ENCODE measurements at places on chromosomes 16 and 17.
A peak's percentile ranks its signal among the peaks of the same experiment; 100 is the strongest.

DNA sequence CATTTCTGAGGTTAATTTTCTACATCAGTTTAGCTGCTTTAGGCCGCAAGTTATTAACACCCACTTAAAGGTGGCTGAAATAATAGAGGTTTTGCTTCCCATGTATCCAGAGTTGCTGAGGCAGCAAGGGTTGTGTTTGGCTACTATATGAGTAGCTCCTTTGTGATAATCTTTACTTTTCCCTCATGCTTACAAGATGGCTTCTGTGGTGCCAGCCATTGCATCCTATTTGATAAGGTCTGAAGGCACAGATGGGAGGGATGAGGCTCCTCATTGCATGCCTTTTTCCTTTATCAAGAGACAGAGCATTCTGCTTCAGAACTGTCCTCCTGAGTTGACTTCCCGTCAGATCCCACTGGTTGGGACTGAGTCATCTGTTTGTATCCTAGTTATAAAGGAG is 340.2 kb downstream of the WWOX start:
- DNase-seq, result no peak

DNA sequence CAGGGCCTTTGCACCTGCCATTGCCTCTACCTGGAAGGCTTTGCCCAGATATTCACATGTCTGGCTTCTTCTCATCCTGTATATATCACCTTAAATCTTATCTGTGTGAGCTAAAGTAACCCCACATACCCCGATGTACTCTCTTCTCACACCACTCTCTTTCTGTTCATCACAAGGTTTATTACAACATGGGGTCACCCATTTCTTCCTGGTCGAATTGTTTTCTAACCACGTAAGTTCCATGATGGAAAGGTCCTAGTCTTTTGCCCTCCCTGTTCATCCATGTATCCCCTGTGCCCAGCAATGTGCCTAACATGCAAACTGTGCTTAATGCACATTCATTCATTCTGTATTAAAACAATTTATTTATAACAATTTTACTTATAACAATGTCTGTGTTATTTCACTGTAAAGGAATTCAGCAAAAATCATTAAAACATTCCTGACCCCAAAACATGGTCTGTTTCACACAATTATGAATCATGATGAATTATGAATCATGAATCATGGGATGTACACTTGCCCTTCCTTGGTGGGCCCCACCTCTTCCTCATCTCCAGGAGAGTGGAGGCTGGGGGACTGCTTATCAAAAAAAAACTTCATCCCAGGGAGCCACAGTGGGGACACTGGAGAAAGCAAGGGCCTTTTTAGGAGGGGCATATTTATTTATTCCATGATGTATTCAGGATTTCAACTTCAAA is 336.4 kb downstream of the GRIN2A start:
- DNase-seq, result no peak

- no peak for DNase-seq
These were observed 14.3 kb downstream of the MYL4 start for GRCh38 chr17:47223460-47223859.

GRCh38 chr17:64007838-64008282 is 9.7 kb downstream of the PRR29 start:
- no peak for DNase-seq

- no peak for DNase-seq
These were observed 91.4 kb downstream of the GRIN2A start for GRCh38 chr16:10090816-10091215.

DNA sequence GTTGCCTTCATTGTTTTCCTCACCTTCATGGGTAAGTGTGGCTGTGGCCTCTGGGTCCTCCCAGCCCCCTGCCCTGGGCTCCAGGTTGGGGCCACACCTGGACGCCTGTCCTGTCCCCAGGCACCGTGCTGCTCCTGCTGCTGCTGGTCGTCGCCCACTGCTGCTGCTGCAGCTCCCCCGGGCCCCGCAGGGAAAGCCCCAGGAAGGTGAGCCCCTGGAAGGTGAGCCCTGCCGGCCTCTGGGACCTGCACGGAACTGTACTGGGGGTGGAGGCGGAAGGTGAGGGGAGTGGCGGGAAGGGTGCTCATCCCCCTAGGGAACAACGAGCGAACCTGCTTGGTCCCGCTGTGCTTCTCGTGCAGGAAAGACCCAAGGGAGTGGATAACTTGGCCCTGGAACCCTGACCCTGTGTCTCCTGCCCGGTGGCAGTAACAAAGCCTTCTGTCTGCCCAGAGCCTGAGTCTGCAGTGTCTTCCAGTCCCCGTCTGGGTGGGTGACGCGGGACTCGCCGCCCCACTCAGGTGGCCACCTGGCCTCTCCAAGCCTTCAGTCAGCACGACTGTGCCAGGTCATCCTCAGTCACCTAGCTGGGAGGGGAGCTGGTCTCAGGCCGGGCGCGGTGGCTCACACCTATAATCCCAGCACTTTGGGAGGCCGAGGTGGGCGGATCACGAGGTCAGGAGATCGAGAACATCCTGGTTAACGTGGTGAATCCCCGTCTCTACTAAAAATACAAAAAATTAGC is 831 bp downstream of the SMIM22 start:
- DNase-seq, result no peak

GRCh38 chr17:75941442-75941819 is 589 bp upstream of the FBF1 start:
- no peak for DNase-seq

- no peak for DNase-seq
These were observed 175.9 kb downstream of the IRF8 start for GRCh38 chr16:86074651-86075487.

DNA sequence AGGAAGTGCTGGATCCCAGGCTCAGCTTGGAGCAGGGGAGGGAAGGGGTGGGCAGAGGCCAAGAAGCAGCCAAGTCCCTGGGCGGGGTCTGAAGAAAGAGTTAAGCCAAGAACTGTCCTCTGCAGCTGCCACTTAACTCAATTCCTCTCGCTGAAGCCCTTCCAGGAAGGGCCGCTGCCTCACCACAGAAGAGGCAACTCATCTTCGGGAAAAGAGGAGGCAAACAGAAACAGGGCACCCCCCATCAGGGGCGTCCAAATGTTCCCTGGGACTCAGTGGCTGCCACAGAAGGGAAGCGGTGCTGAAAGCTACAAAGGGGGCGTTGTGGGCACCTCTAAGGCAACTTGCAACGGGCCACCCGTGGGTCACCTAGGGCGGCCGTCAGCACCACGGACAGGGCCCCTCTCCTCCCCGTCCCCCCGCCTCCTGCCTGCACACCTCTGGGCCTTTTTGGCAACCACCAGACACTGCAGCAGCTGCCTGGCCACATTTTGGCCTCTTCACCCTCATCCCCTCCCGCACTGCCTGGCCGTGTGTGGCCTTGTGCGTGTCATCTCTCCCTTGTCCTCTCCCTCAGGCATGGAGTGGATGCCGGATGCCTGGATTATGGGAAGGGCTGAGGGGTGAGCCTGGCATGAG is 2.5 kb downstream of the TLCD3B start:
- DNase-seq, result no peak

GRCh38 chr17:49016775-49017463 is 19.7 kb downstream of the IGF2BP1 start:
- no peak for DNase-seq

DNA sequence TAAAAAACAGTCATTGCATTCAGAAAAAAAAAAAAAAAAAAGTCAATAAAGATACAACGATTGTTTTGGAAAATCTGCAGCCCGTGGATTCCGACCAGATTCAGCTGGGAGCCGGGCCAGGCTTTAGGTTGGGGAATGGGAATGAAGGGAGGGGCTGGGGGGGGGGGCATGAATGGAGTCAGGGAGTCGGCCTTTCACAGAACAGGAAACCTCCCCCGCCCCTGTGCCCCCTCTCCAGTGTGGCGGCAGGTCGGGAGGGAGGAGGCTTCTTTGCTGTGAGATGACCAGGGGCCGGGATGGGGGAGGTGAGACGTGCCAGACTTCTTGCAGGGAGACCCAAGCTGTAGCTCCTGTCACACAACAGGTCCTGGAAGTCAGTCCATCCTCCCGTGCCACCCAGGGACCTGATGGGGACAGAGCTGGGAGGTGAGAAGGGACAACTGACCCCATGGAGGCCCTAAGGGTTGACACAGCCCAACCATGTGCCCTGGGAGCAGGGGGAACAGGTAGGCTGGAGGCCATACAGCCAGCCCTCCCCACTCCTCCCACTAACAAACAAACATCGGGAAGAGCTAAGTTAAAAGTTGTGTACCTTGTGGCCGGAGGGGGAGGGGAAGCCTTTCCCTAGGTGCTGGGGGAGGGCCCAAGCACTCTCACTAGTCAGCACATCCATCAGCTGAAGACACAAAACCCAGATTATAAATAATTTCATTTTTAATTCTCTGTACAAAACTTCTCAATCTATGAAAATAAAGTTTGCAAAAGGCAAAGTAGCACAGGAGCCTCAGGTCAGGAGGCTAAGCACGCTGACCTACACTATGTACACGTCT is 25.2 kb downstream of the SREBF1 start:
- no peak for DNase-seq

- no peak for DNase-seq
These were observed 1.3 kb downstream of the RILP start for GRCh38 chr17:1648173-1648962.

DNA sequence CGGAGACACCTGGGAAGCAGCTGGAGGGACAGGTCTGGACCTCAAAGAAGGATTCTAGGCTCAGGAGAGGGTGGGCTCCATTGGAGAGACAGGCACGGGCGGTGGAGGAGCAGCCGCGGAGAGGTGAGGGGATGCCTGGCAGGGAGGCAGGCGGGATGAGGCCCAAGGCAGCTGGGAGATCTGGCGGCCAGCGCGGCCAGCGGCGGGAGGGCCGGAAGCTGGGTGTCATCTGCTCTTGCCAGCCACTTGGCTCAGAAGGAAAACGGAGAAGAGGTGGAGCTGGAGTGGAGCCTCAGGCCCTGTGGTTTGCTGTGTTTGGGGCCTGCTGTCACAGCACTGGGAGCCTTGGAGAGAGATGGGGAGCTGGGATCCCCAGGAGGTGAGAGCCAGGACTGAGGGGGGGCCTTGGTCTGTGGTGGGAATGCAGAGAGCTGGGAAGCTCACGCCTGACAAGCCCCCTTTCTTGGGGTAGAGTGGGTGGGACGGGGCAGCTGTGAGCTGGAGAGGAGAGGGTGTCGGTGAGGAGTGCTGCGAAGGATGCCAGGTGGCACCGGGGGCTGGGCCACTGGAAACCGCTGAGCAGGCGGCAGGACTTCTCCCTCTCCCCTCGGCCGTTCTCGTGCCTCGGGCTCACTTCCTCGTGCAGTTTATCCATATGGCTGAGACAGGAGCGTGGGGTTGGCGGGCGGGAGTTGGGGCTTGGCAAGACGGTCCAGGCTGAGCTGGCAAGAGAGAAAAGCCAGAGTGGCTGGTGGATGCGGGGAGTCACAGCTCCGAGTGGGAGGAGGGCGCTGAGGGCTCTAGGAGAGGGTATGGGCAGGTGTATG is 8.0 kb downstream of the TBC1D24 start:
- peak; percentile 71 for DNase-seq

GRCh38 chr17:69533481-69534234 is 119.2 kb downstream of the MAP2K6 start:
- no peak for DNase-seq

DNA sequence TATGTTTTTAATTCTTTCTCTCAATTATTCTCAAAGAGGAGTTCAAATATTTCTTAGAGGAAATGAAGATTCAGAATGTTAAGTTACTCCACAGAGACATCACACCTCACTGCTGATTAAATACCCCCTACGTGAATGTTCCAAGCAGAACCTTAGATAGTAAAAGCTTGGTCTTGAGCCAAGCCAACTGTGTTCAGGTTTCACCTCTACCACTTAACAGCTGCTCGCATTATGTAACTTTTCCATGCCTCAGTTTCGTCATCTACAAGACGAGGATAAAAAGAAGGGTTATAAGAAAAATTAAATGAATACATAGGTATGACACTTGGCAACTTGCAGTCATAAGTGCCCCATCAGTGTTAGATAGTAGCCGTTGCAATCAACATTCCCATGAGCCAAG is 356.2 kb downstream of the RBFOX1 start:
- DNase-seq, result no peak

- no peak for DNase-seq
These were observed 14.3 kb downstream of the TAT start for GRCh38 chr16:71562552-71562951.

GRCh38 chr17:77196251-77196650 is 55.5 kb downstream of the SEC14L1 start:
- DNase-seq, result no peak

GRCh38 chr16:25366078-25366477 is 108.4 kb upstream of the ZKSCAN2 start:
- no peak for DNase-seq

DNA sequence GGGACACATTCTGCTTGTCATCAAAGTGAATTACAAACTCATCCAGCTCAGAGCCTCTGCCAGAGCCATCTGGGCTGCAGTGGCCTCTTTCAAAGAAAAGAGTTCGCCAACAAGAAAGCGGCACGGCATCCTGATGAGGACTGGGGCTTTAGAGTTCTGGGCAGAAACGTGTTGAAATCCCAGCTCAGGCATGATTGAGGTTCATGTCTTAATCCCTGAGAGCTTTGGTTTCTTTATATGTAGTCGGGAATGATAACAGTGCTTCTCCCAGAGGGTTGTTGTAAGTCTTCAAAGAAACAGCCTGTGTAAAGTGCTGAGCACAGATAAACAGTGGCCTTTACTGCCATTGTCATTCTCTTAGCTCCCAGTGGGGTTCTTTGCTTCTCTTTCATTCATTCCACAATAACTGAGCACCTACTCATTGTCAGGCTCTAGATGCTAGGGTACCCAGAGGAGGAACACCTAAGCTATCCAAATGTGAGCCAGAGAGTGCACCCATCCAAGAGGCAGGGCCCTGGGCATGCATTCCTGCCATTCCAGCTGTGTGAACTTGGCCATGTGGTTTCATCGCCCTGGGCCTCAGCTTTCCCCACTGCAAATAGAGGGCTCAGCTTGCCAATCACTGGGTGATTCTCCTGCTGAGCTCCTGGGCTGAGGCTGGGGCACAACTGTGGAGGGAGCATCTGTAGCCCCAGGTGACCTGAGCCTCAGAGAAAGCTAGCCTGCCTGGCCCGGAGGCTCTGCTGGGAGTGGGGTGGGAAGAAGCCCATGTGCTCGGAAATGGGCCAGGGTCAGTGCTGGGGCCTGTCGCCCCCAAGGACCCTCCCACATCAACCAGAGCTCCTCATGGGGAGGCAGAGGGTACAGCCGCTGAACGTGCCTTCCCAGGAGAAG is 38.3 kb upstream of the CRHR1 start:
- DNase-seq, result no peak

- no peak for DNase-seq
These were observed 114.5 kb downstream of the SMG6 start for GRCh38 chr17:2188971-2189630.

- DNase-seq, result no peak
These were observed 151.0 kb downstream of the VPS53 start for GRCh38 chr17:563616-564015.

DNA sequence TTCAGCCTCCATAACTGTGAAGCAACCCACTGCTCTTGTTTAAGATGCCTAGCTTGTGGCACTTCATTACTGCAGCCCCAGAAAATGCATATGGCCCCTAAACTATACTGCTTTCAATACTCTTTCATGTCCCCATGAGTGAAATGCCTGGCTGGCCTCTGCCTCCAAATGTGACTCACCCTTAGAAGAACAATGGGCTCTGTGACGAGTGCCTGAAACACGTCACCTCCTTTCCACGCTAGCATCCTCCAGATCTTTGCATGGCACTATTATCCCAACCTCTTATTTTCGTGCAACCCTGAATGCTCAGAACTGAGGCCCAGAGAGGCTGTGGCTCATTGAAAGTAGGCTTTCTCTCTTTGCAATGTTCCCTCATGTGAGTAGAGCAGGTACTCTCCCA is 233.1 kb downstream of the CBLN1 start:
- no peak for DNase-seq

Data from C1 segment of cervical spinal cord (tissue), 14 donors.